Tongue (tissue), 3 donors: ENCODE measurements at places on chromosomes 2 and 18.

- no peak for DNase-seq
Observed at GRCh38 chr2:171669121-171669520, 18.1 kb upstream of the DYNC1I2 start.

DNA sequence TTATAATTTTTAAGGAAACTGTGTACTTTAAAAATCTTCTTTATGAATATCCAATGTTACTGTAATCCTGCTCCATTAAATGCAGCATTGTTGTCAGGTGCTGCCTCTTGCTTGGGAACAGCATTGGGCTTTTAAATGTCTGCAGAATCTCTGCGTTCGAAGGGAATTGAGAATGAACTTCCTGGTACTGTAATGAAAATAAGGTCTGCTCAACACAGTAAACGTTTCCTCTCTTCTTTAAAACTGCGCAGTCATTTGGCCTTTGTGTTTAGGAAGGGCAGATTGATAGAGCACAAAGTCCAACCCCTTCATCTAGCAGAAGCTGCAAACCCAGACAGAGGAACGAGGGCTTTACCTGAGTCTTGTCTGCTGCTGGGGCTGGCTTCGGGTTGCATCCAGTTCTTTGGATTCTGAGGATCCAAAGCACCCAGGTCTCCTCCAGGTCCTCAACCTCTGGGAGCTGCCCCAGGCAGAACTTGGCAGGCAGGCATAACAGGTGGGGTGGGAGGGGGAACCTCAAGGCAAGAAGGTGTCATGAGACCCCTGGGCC, 104.5 kb downstream of the UGGT1 start:
- DNase-seq: no peak

- DNase-seq: peak; percentile 44
Observed at GRCh38 chr2:119491776-119492525, 32.3 kb downstream of the SCTR start.

DNA sequence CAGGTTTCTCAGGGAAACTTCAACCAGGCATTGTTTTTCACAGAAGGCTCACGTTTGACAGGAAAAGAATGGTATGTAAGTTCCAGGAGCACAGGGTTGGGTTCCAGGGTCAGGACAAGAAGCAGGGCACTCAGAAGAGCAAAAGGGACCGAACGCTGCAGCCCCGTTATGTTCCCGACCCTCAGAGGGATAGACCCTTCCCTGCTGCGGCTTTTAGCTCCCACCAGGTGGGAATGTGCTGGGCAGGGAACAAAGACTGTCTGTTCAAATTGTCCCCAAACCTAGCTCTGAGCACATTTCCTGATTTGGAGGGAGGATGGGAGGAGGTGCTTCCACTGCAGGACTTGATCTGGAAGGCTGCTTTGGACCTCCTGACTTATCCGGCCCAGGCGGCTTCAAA, 130.1 kb downstream of the RAB3GAP1 start:
- no peak for DNase-seq

GRCh38 chr2:131039535-131039907, 53.7 kb downstream of the FAM168B start:
- no peak for DNase-seq

DNA sequence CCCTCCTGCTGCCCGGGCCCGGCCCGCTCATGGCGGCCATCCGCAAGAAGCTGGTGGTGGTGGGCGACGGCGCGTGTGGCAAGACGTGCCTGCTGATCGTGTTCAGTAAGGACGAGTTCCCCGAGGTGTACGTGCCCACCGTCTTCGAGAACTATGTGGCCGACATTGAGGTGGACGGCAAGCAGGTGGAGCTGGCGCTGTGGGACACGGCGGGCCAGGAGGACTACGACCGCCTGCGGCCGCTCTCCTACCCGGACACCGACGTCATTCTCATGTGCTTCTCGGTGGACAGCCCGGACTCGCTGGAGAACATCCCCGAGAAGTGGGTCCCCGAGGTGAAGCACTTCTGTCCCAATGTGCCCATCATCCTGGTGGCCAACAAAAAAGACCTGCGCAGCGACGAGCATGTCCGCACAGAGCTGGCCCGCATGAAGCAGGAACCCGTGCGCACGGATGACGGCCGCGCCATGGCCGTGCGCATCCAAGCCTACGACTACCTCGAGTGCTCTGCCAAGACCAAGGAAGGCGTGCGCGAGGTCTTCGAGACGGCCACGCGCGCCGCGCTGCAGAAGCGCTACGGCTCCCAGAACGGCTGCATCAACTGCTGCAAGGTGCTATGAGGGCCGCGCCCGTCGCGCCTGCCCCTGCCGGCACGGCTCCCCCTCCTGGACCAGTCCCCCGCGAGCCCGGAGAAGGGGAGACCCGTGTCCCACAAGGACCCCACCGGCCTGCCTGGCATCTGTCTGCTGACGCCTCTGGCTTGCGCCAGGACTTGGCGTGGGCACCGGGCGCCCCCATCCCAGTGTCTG, 767 bp downstream of the RHOB start:
- DNase-seq: peak; percentile 69

DNA sequence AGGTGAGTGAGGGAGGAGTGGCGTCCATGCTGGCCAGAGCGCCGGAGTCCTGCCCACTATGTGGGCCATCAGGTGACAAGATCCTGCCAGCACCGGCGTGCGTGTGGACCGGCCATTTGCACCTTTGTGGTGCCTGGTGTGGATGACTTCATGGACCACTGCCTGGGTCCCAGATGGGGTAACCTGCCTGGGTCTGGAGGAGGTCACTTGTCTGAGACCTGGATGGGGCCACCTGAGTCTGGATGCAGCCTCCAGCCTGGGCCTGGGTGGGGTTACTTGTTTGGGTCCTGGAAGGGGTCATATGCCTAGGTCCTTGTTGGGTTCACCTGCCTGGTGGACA, 299.6 kb downstream of the NDUFA10 start:
- DNase-seq: no peak

DNA sequence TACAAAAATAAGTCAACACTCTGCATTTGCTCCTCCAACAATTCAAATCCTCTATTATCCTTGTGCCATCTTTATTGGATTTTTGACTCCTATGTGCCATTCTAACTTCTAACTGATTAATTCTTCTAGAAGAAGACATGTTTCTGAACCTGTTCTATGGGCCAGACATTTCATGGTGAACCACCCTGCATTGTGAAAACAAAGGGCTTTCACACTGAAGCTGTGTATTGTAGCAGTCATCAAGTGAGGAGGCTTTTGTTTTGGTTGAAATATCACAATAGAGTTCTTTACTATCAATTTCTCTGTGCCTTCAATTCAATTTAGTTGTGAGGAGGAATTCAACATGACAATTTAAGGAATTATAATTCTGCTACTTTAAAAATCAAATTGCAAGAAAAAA, 357.9 kb downstream of the PLCL1 start:
- no peak for DNase-seq

GRCh38 chr2:191539068-191539467, 138.9 kb upstream of the NABP1 start:
- DNase-seq: peak; percentile 58

- DNase-seq: no peak
Observed at GRCh38 chr2:170247882-170248393, 70.0 kb downstream of the MYO3B start.

DNA sequence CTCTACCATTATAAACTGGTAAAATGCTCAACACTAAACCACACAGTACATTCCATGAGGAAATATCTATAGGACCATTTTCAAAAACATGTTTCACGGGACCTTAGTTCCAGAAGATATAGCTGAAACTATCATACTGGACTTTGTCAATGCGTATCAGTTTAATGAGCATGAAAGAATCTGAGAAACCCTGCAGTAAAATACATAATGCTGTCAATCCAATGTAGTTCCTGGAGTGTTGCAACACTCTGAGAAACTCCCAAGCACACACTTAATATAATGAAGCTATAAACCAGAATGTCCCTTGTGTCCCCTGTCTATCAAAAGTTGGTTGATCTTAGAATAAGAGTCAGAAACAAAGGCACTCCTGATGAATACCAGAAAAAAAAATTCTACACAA, 16.2 kb downstream of the IWS1 start:
- no peak for DNase-seq

DNA sequence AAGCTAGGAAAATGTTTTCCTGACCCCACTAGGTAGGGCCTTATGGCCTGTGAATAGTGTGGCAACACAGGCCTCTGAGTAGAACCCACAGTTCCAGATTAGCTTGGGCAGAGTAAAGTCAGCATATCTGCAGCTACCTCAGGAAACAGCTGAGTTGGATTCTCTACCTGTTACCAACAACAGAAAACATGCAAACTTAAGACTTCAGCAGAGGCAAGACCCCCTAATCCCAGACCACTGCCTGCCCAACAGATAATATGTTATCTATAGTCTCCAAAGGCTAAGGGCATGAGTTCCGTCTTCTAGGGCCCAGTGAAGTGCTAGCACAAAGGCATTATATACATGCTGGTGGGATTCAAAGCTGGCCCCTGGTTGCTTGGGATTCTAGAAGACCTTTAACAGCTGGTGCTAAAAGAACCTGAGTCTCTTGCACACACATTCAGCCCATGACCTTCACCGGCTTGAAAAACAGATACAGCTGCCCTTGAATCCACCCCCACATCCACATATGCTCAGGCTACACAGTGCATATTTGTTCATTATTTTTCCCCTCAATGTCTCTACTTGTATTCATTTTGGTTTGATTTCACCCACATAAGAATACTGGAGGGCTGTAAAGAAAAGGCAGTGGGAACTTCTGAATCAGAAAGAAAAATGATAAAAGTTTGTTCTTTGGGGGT, 13.5 kb upstream of the UBXN4 start:
- DNase-seq: peak; percentile 24

GRCh38 chr2:211723398-211723797, 815.2 kb downstream of the ERBB4 start:
- no peak for DNase-seq

- DNase-seq: no peak
Observed at GRCh38 chr2:64574871-64575270, 50.7 kb downstream of the AFTPH start.

DNA sequence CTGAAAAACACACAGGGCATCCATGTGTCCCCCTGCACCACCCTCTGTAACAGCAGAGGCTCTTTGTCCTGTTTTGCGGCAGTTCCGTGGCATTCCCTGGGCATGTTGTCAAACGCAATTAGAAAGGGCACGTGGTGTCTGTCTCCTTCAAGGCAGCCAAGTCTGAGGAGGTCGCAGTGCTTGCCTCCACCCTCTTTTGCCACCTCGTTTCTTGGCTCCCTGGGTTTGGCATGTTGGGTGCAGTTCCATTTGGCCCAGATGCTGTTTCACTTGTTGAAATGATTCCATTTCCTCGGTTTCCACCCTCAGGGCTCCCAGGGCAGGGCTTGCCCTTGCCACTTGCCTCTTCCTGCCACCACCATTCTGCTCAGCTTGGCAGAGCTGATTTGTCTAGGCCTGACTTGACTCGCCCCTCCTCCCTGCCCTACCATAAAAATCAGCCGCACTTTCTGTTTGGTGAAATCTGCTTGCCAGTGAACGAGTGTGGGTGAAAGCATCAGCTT, 12.4 kb downstream of the CCL20 start:
- no peak for DNase-seq

DNA sequence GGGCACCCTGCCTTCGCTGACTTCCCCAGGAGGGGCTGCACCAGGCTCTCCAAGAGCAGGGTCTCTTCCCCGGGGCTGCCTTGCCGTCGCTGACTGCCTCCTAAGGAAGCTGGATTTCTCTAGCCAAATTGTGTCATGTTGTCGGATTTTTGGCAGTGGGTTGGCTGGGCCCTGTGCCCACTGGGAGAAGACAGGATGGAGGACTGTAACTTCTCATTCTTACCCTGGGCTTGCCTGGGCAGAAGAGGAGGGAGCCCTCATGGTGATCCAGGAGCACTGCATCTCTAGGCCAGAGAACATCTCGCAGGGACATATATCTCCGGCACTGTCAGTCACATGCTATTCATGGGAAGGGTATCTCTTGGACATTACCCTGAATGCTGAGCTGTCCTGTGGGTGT, 6.3 kb downstream of the MYO7B start:
- DNase-seq: peak; percentile 10

- DNase-seq: peak; percentile 90
Observed at GRCh38 chr2:45014016-45014702, 4.9 kb upstream of the SIX2 start.

GRCh38 chr18:54284981-54285785, 15.9 kb downstream of the POLI start:
- DNase-seq: no peak

DNA sequence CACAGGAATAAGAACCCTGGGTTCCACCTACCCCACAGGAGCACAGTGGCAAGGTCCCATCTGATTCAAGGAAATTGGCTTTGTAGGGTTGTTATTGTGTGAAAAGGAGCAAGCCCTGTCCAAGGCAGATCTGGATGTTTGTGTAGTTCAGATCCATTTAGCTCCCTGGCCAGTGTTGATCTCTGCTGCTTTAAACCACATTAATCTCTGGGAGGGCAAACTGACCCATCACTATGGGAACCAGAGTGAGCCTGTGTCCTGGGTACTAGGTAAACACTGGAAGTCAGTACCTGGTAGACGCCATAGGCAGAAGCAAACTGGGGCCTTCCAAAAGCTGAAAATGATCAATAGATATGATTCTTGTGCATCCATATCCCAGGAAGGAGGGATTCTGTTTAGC, 271.5 kb upstream of the EPAS1 start:
- no peak for DNase-seq

DNA sequence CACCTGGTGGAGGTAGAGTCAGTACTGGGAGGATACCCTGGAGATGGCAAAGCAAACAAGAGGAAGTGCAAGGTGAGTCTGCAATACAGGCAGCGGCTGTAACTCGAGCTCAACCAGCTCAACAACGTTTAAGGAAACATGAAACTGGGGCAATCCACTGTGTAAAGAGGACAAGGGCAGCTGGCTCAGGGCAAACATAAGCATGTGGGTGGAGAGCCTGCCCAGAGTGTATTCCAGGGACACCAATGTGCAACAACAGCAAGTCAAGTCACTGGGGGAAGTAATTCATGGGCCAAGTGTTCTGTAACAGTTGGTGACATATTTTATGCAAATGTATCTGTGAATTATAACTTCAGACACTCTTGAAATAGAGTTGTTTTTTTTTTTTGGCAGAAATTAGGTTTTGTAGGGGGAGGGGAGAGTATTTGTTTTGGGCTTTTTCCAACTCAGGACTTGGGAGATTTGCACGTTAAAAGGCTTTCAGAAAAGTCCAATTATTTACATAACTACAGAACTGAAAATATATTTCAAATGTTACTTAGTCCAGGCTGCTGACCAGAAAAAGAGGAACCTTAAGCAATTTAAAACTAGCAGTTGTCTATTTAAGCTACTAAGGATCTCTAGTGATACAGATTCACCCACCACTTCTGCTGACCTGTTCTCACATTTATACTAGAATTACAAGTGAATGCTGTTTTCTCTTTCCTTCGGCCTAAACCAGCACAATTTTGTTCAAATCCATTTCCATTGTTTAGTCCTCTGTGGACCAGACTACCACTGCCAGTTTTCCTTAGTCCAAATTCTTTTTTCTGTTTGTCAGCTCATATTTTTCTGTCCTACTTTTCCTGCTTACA, 18.6 kb downstream of the NRXN1 start:
- DNase-seq: peak; percentile 80

DNA sequence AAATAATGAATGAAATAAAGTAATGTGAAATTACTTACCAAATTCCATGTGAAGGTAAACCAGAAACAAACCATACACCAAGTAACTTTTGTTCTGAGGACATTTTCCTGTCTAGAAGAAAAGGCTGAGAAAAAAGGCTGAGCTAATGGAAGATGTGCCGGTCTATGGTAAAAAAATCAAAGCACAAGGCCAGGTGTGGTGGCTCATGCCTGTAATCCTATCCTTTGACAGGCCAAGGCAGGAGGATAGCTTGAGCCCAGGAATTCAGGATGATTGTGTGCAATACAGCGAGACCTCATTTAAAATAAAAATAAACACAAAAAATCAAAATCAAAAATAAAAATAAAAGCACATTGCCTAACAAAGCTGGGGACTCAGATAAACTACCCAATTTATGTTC, 6.7 kb downstream of the ORC4 start:
- no peak for DNase-seq
